GDM1 (cell line): ENCODE measurements at places on chromosomes 5 and 9.

DNA sequence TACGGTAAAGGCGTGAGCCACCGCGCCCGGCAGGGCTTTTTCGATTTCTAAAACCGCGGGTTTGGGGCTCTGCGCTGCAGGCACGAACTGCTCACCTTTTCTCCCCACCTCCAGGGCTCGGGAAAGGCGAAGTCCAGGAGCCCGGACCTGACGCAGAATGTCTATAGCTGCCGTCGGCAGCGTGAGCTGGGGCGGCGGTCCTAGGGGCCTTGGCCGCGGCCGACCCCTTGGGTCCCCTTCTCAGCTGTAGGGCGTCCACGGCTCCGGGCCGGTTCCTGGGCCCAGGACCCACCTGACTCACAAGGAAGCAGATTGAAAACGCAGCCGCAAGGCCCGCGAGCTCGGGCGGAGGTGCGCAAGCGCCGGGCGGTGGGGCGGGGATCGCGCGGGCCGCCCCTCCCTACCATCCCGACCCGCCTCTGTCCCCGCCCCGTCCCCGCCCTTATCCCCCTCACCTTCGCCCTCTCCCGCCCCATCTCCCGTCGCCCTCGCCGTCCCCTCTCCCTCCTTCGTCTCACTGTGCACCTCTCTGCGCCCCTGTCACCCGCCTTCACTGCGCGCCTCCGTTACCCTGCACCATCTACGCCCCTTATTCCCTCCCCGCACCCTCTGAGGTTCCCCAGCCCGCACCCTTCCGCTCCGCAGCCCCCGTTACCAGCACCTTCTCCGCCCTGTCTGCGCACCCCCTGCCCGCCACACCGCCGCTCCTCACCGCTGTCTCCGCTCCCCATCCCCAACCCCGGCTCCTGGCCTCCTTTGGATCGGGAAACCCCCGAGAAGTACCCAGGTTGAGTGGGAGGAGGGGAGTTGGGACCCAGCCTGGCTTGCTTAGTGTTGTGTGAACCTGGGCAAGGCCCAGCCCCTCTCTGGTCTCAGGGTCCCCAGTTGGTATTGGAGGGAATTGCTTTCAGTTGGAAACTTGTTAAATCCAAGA lies at the start of gene HDHD3:
HDHD3 (minus strand) TSS at position 353 of the 934 bp plus-strand sequence. CDS start 2,632 bp downstream, outside the sequence.
- peak; percentile 67 for DNase-seq

GRCh38 chr5:13695076-13695712 lies 249.3 kb downstream of the DNAH5 start:
- no peak for DNase-seq

GRCh38 chr5:83430130-83431010 lies 41.2 kb upstream of the VCAN start:
- peak; percentile 6 for DNase-seq

GRCh38 chr9:12961276-12961809 lies 186.5 kb downstream of the LURAP1L start:
- DNase-seq = no peak

DNA sequence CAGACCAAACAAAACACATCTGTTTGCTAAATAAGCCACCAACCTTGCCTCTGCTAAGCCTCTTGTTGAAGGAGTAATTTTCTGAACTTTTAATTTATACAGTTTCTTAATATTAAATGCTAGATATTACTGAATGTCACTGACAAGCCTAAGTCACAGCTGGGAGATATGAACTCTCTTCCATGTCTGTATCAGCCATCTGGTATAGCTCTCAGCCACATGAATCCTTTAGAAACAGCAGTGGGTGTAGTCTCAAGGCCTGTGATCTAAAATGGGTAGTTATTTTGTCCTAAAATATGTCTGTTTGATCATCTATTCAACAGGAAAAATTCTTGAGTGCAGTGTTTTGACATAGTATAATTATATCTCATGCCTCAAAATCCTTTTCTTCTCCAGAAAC lies 97.2 kb downstream of the CAMK4 start:
- no peak for DNase-seq
